ENCODE measurements at places on chromosomes 2 and 18. TPM values are rescaled to one million over a fixed set of nuclear protein-coding genes. Genes with fewer than 3 reads are reported as not detected.

NEU2 gene
- not detected for total RNA-seq

C2orf80 gene
- not detected for total RNA-seq

DNA sequence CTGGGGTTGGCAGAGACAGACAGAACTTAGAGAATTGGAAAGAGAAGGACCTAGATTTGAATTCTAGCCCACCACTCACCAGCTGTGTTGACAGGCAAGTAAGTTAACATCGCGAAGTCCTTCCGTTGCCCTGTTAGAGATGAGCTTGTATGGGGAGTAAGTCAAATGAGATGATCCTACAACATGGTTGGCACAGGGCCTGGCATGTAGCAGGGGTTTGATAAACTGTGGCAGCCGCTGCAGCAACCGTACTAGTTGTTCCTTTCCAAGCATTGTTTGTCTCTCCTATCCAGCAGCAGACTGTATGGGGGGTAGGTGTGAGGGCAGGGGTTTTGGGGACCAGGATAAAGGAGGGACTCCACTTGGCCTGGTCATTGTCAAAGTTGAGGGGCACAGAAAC, 16.0 kb downstream of the TET3 start:
- no peak for DNase-seq

RAMP1 gene
- total RNA-seq, result 246 TPM

DNA sequence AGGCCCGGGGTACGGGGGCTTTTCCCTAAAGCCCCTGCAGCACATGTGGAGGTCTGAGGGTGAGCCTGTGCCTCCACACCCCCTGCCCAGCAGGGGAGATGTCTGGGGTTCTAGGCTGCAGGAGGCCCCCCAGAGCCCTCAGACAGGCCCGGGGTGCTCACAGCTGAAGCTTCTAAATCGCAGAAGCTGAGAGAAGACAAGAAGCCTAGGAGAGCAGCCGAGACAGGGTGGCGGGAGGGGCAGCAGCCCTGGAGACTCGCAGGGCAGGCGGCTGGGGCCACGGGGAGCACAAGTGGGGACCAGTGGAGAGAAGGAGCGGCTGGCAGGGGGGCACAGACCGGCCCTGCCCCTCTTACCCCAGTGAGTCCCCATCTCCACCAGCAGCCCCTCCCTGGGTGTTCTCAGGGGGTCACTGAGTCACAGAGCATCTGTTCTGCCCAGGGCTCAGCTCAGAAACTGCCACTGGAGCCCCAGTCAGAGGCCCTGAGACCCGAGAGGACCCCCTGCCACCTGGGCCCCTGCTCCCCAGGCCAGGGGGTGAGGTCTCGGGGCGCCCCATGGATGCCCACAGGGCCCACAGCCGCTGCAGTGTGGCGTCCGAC, 26.1 kb downstream of the GPC1 start:
- DNase-seq, result no peak

DNA sequence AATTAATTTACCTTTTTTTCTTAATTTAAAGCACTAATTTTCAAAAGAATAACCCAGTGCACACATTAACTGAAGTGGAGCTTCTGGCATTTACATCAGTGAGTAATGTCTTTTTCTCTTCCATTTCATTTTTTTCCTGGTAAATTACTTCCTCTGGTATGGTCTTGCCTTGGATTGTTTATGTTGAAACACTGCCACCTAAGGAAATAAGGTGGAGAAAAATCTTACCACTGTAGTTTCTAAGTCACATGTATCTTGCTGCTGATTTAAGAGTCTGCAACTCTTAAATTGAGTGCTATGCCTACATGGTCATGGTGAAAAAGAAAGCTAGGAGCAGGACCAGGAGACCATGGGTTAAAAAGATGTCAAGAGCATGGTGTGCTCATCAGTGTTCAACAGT, 51.0 kb downstream of the TTC27 start:
- no peak for DNase-seq

DNA sequence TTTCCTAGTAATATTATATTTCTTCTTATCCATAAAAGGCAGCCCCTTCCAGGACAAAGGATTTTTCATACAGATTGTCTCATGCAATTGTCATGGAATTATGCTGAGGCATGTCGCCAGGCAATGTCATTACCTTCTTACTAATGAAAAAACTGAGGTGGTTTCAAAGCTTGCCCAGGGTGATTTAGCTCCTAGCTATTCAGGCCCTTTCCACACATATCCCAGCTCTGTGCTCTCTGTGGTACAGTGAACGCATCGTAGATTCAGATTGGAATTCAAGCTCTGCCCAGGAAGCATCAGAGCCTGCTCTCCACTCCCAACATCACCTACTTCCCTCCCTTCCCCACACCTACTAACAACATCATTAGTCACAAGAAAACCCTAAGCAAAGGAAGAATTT, 60.1 kb downstream of the ATP8B1 start:
- DNase-seq, result no peak

DSC3 gene
- total RNA-seq, result 12.9 TPM

DNA sequence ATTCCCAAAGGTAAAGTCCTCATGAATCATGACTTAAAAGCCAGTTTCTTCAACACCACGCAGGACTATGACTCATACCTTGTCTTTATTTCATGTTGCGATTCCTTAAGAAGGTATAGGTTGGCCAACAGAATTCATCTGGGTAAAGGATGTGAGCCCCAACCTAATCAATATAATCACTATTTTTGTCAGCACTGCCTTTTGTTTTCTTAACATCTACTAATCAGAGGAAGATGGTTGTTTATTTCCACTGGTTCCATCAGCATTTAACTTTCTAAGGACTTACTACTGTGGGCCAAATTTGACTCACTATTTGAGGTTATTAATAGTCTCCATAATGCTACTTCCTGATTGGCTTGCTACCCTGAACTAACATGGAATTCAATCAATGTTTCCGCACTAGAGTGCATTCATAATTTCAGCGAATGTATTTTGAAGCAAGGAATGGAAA, 78.6 kb downstream of the SCG2 start:
- no peak for DNase-seq

DNA sequence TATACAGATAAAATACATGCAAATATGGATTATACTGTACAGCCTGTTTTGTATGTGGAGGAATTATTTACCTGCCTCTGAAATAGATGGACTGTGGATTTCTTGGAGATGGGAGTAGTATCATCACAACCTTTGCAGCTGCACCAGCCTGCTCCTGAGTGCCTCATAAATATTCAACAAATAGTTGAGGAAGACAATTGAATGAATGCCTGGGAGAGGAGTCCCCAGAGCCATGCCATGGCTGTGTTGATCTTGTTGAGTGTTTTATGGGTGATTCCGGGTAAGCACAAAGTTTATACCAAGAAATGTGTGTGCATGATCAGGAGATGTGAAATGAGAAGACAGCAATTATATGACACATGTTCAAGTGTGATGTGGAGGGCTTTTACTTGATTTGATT, 225.0 kb downstream of the FHOD3 start:
- no peak for DNase-seq

DNA sequence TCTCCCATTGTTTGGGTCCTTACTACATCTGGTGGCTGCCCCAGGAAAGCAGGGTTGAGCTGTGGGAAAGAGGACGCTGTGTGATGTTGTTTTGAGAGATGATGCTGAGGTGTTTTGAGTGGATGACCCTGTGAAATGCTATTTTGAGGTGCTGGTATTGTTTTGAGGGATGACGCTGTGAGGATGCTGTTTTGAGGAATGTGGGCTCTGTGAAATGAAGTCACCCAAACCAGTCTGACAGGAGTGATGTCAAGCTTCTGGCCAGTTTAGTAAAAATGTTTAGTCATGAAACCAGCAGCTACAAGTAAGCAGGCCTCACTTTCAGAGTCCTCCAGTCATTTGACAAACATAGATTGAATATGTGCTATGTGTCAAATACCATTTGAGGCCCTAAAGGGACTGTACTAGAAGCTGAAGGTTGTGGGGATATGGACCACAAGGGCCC, 16.1 kb upstream of the PUM2 start:
- DNase-seq, result no peak

DNA sequence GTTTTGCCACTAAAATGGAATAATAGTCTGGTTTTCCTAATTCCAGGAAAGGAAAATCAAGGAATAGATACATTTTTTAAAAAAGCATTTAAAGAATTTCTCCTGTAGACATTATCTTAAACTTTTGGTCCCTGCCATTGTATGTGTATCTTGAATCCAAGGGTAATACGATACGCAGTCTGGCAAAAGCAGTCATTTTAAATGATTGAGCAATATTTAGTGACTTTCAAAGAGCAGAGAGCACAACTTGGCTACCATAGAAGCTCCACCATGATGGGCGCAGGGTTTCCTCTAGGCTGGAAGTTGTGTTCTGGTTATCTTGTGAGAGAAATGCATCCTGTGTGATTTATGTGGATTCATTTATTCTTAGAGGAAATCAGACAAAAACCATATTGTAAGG, 92.9 kb downstream of the NEDD4L start:
- no peak for DNase-seq

Data from thoracic aorta (tissue), 2 donors.